Vagina (tissue), 2 donors: ENCODE measurements at places on chromosomes 5 and 9. TPM values are rescaled to one million over a fixed set of nuclear protein-coding genes. Genes with fewer than 3 reads are reported as not detected.

The LAMC3 gene
- total RNA-seq: 13.3 TPM

DNA sequence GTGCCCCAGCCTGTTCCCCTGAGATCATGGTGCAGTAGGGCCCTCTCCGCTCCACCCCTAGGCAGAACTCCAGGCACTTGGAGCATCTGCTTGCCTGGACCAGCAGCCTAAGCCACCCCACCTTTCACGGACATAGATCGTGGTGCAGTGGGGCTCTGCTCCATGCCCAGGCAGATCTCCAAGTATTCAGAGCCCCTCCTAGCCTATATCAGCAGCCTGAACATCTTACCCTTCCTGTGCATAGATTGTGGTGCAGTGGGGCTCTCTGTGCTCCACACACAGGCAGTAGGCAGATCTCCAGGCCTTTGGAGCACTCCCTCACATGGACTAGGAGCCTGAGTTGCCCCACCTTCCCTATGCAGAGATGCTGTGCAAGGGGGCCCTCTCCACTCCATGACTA is 103.0 kb downstream of the GLIS3 start:
- no peak overlapping the region for H3K27ac ChIP-seq
- no peaks in the 10 kb centered on the region for H3K4me1 ChIP-seq
- H3K27me3 ChIP-seq: no peaks in the 10 kb centered on the region
- no peak for DNase-seq
- H3K4me3 ChIP-seq: no peak overlapping the region
- no peaks in the 10 kb centered on the region for H3K36me3 ChIP-seq

- no peaks in the 10 kb centered on the region for H3K27me3 ChIP-seq
- no peak for DNase-seq
- H3K27ac ChIP-seq: peak overlapping the region; percentile 83
- H3K4me1 ChIP-seq: peaks cover 86% of the 10 kb centered on the region
- no peaks in the 10 kb centered on the region for H3K36me3 ChIP-seq
These were observed 12.0 kb downstream of the PDGFRB start for GRCh38 chr5:150143350-150144245.

DNA sequence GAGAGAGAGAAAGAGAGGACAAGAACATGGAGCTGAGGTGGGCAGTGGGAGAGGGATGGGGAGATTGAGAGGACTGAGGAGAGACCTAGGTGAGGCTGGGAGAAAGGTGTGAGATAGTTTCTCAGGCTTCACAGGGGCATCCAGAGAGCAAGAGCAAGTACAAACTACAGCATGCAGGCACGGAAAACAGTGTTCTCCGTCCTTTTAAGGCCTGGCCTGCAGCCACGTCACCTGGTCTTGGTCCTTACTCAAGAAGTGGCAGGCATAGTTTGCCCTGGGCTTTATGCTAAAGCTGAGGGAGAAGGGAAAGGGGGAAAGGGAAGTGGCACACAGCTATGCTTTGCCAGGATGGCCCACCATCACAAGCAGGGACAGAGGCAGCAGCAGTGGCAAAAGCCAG is 65.7 kb downstream of the SIL1 start:
- no peaks in the 10 kb centered on the region for H3K36me3 ChIP-seq
- no peak overlapping the region for H3K4me3 ChIP-seq
- peaks cover 32% of the 10 kb centered on the region for H3K4me1 ChIP-seq
- DNase-seq: no peak
- H3K27ac ChIP-seq: peak overlapping the region; percentile 87

DNA sequence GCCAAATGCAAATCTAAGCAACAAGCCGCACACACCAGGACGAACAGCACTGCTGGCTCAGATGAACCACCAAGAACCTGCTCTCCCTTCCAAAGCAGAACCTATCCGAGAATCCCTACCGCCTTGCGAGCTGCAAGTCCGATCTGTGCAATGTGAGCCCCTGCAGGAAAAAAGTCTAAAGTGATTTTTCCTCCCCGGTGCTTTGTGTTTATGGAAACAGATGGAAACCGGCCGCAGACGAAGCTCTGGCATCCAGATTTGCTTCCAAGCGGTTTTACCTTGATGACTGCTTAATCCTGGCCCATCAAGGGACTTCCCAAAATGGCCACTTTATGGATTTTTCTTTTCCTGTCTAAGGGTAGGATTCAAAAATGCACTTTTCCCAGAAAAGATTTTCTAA is 112.5 kb downstream of the VAV2 start:
- DNase-seq: no peak
- no peaks in the 10 kb centered on the region for H3K27me3 ChIP-seq
- no peak overlapping the region for H3K27ac ChIP-seq
- no peaks in the 10 kb centered on the region for H3K36me3 ChIP-seq
- H3K4me1 ChIP-seq: peaks cover 34% of the 10 kb centered on the region
- no peak overlapping the region for H3K4me3 ChIP-seq

DNA sequence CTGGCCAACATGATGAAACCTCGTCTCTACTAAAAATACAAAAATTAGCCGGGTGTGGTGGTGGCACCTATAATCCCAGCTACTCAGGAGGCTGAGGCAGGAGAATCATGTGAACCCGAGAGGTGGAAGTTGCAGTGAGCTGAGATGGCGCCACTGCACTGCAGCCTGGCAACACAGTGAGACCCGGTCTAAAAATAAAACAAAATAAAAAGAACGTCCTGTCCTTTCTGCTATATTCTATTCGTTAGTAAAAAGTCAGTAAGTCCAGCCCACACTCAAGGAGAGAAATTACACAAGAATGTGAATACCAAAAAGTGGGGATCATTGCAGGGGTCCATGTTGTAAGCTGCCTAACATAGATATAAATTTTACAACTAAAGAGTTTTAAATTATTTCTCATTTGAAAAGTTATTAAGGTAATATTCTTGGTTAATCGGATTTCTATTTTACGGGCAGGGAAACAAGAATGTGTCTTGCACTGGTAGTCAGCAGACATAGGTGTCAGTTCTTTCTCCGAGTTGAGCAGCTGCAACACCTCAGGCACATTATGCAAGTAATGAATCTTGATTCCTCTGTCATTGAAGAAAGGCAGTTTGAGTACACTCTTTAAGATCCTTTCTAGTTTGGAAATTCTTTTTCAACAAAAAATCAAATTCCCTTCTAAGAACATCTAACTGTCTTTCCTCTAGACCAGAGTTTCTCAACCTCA is 24.5 kb downstream of the NMUR2 start:
- H3K4me1 ChIP-seq: no peaks in the 10 kb centered on the region
- no peak overlapping the region for H3K27ac ChIP-seq
- no peak overlapping the region for H3K4me3 ChIP-seq
- H3K27me3 ChIP-seq: no peaks in the 10 kb centered on the region
- no peak for DNase-seq
- H3K36me3 ChIP-seq: no peaks in the 10 kb centered on the region
